ENCODE measurements at places on chromosomes 12 and 14.

GRCh38 chr12:75665216-75665615 lies 153.8 kb upstream of the KRR1 start:
- no peak for DNase-seq

DNA sequence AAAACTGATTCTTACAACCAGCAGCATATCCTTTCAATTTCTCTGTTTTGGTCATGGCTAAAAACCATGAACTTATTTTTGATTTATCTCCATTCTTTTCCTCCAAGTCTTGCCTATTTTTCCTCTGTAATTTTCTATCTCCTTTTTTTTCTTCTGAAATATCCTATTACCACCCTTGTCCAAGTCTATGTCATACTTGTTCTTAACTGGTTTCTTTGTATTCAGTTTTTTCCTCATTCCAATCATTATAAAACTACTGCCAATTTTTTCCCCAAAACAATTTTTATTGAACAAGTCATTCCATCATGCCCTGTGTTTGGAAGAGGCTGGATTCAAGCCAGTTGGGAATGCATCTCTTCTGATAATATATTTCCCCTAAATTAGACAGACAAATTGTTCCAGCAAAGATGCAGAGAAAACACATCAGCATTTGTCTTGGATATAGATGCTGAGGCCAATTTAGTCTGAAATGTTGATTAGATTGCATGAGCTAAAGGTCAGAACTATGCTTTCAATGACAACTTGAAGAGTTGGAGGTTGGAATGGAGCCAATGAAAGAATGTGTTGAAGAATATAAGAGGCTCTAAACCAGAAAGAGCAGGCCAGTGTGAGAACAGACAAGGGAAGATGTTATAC lies 30.7 kb downstream of the OTOGL start:
- DNase-seq: no peak

- DNase-seq: no peak
Measured at GRCh38 chr12:79841878-79842265, 93.0 kb downstream of the PPP1R12A start.

GRCh38 chr12:56377310-56377988 lies 14.8 kb upstream of the APOF start:
- DNase-seq: no peak

DNA sequence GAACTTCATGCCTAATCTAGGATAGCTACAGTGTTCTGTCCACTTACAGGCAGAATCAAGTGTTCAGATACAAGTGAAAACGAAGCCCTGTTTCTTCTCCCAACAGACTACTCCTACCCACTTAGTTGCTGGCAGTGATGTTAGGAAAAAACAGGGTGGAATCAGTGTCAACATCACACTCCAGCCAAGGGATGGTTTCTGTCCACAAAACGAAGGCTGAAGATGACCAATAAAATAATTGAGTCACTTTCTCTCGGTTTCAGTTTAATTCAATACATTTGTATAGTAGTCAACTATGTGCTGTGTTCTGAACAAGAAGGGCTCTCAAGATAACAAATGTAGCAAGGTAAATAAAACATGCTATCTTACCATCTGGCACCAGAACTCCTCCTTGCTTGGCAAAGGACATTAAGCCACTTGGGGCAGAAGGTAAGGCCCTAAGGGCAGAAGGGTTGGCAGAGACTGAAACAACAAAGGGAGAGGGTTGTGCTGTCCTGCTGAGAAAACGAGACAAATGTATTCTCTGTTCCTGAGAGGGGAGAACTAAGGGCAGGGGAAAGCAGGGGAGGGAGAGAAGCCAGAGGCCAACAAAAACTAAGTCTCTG lies 393.6 kb downstream of the DPF3 start:
- no peak for DNase-seq

Measured in substantia nigra (tissue), 51 donors.